Keratinocyte (primary cell): ENCODE measurements at places on chromosomes 16 and 17.

DNA sequence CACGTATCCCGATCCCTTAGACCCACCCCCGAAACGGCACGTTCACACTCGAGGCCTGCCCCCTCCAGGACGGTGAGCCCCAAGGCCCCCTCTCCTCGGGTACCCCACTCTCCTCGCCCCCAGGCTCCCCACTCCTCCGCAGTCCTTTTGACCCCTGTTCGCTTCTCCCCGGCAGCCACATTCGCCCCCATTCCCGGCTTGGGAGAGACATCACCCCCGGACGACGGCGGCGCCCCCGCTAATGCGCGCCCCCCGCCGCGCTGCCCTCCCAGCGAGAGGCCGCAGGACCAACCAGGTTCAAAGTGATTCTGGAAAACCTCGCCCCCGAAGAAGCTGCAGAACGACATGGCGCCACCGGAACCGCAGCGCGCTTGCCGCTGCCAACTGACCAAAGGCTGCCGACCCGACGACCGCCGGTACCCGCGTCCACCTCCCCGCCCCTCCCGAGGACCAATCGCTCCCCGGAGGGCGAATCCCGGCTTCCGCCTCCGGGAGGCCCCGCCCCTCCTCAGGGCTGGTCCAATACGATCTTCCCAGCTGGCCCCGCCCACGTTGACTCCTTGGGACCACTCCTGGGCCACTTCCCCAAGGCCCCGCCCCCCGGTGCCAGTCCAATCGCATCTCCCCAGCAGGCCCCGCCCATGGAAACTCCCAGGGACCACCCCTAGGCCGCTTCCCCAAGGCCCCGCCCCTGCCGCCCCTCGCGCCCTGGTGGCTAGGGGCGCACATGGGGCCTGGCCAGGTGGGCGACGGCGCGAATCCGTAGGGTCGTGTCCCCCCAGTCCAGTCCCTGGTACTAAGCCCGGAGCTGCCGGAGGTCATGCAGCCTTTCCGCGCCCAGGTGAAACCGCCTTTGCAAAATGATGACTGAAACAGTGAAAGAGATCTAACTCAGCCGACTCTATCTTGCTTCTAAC is at the start of gene MSRB1:
MSRB1 (minus strand) TSS at position 390 of the 917 bp plus-strand sequence; CDS start at position 347, 43 bp downstream.
- no peak for DNase-seq

GRCh38 chr17:44001461-44001920 is 2.9 kb upstream of the NAGS start:
- no peak for DNase-seq

- DNase-seq, result no peak
These were observed 27.2 kb upstream of the STAC2 start for GRCh38 chr17:39252788-39253460.

- DNase-seq, result no peak
These were observed 287.4 kb downstream of the IRF8 start for GRCh38 chr16:86186313-86186712.
